ENCODE measurements at places on chromosomes 11 and 22. TPM values are rescaled to one million over a fixed set of nuclear protein-coding genes. Genes with fewer than 3 reads are reported as not detected.

- H3K4me1 ChIP-seq, result peaks cover 3% of the 10 kb centered on the region
- H3K27ac ChIP-seq, result no peak overlapping the region
- no peaks in the 10 kb centered on the region for H3K36me3 ChIP-seq
- no peak overlapping the region for H3K4me3 ChIP-seq
- H3K27me3 ChIP-seq, result no peaks in the 10 kb centered on the region
These were observed 217.4 kb downstream of the SBF2 start for GRCh38 chr11:10076458-10077141.

GRCh38 chr11:131178020-131178419 lies 192.4 kb upstream of the NTM start:
- H3K27ac ChIP-seq, result no peak overlapping the region
- H3K4me3 ChIP-seq, result no peak overlapping the region
- no peaks in the 10 kb centered on the region for H3K36me3 ChIP-seq
- H3K4me1 ChIP-seq, result no peaks in the 10 kb centered on the region

- no peaks in the 10 kb centered on the region for H3K4me1 ChIP-seq
- H3K27ac ChIP-seq, result no peak overlapping the region
- no peak overlapping the region for H3K4me3 ChIP-seq
- no peaks in the 10 kb centered on the region for H3K36me3 ChIP-seq
- no peaks in the 10 kb centered on the region for H3K27me3 ChIP-seq
- DNase-seq, result no peak
These were observed 265.8 kb downstream of the GRM5 start for GRCh38 chr11:88799771-88800500.

CECR2 gene
- total RNA-seq, result 6.0 TPM

NEFH gene
- total RNA-seq, result not detected
